ENCODE measurements at places on chromosomes 12 and 14. TPM values are rescaled to one million over a fixed set of nuclear protein-coding genes. Genes with fewer than 3 reads are reported as not detected.

GAS2L3 gene
- 4.7 TPM for total RNA-seq

TMEM30B gene
- total RNA-seq = 2.8 TPM

C14orf132 gene
- total RNA-seq = 3.2 TPM

SLC6A13 gene
- total RNA-seq = not detected

TAS2R46 gene
- 0.27 TPM for total RNA-seq

CCDC197 gene
- not detected for total RNA-seq

KRT75 gene
- total RNA-seq = not detected

- DNase-seq = no peak
Observed at GRCh38 chr12:103824845-103825244, 16.2 kb downstream of the NT5DC3 start.

DNA sequence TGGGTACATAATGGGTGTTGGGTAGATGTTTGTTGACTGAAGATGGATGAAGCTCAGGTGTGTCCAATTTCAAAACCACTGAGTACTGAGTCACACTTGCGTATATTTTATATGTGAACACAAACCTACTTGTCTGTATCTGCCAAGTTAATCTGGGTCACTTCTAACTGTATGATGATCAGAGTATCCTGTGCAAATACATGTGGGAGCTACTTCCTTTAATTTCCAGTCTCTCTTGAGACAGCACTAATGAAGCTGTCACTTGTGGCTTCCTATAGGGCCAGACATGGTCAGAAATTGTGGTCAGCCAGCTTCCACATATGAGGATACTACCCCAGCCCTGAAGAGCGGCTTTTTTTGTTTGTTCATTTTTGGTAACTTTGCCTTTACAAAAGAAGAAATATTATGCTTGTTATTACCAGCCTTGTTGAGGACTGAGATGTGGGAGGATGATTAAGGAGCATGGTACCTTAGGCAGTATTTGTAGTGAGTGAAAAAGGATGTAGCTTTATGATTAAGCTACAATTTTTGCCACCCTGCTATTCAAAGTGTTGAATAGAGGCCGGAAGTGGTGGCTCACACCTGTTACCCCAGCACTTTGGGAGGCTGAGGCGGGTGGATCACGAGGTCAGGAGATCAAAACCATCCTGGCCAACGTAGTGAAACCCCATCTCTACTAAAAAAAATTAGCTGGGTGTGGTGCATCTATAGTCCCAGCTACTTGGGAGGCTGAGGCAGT is 32.4 kb downstream of the PLXNC1 start:
- no peak for DNase-seq

DNA sequence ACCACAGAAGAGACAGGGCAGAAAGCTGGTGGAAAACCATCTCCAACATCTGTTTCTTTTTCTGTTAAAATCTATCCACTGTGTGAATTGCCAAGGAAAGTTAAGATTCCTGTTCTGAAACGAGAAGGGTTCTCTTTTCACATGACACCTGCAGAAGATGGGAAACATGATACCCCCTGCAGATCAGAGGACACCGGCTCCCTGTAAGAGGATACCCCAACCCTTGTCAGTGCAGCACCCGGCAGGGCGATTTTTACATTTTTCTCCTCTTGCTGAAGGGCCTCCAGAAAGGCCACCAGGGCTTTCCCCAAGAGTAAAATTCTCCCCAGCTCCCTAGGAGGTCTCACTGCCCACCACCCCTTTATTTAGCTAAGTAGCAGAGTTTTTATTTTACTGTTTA is 48.2 kb downstream of the DPF3 start:
- DNase-seq = no peak

GRCh38 chr12:123478762-123479161 is 20.8 kb downstream of the SNRNP35 start:
- no peak for DNase-seq

DNA sequence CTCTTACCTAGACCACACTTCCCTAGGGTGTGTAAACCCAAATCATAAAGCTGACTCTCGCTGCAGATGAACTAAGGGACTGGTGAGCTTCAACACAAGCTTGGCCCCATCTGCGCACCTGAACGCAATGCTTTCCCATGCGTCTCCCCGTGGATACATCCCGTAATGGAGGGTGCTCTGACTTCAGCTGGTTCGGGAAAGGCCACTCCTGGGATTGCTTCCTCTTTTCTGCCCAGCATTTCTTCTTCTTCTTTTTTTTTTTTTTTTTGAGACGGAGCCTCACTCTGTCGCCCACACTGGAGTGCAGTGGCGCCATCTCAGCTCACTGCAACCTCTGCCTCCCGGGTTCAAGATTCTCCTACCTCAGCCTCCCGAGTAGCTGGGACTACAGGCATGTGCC is 27.7 kb upstream of the ETFBKMT start:
- DNase-seq = no peak

DNA sequence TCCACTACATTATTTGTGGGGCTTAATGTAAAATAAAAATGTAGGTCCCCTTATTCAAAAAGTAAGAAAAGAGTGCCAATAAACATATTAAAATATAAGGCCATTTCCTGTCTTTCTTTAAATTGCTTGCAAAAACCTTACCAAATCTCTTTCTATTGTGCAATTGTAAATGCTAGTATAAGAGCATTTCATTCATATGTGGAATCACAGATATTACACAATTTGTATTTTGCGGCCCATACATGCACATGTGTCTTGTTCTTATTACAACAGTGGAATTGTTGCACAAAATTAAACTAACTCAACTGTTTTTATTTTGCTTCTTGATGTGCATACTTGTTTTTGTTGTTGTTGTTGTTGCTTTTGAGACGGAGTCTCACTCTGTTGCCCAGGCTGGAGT is 20.1 kb upstream of the CRADD start:
- DNase-seq = no peak

DNA sequence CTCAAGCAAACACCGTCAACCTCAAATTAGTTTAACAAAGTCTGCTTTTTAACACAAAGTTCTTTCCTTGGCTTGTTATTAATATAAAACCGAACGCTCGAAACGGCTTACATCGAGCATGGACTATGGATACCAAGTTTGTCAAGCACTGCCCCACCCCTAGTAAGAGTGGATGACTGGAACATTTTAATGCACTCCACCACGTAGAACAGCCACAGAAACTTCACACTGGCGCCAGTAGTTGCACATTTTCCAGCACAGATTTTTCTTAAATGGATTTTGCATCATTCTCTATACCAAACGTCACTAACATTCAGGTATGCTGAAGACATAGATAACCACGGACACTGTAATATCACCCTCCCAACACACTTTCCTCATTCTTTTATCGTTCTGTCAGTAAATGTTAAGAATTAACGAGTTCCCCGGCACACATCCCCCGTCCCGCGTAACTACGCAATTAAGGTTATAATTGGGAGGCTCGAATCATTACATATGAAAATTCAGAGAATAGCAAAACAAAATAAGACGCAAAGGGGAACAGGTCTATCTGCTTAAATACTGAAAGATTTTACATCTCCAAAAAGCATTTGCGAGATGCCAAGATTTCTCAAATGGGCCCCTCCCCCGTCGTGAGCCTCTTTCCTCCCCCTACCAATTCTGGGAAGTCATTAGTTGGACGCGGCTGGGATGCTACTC is 990 bp downstream of the FERMT2 start:
- DNase-seq = peak; percentile 8

- no peak for DNase-seq
Observed at GRCh38 chr12:74317078-74317601, 220.5 kb upstream of the ATXN7L3B start.

DNA sequence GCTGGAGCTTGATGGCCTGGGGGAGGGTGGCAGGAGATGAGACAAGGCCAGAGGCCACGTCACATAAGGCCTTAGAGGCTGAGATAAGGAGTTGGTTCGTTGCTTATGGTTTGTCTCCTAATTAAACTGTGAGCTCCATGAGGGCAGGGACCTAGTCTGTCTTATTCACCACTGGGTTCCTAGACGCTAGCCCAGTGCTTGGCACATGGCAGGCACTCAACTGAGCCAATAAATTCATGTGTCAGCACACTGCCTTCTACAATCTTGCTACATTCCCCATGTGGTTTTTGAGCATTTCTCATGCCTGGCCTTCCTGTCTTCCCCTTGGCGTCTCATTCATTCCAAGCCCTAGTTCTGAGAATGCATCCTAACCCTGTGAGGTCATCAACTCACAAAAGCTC is 92.5 kb upstream of the MED13L start:
- DNase-seq = no peak

GRCh38 chr12:30357766-30358490 is 337.7 kb downstream of the IPO8 start:
- DNase-seq = no peak

DNA sequence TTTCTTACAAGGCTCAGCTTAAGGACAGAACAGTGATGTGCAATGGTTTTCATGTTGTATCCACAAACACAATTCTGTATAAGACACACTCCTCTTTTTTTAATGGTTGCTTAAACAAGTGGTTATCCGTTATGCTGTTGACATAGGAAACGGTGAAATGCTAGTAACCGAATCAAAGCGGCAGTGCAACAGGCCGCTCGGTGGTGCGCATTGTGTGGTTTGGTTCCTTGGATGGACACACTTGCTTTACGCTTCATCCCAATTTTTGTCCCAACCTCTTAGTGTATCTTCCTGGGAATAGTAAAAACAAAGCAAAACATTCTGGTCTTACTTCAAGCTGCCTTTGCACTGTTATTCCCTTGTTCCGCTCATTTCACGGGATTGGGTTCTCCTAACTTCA is 650 bp upstream of the PTGER2 start:
- DNase-seq = no peak

DNA sequence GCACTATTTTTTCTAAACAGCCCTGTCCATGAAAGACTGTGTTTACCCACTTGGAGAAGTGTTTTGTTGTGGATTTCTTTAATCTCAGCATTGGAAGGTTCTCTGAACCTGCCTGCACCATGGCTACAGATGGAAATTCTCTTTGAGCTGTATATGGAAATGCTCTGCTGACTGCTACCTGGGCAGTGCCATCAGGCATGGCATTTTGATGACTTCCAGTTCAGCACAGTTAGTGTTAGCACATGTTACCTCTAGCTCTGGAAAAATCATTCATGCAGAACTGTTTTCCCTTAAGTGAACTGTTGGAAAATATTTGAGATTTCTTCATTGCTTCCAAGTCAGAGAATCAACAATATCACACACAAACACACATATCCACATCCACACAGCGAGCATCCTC is 52.6 kb upstream of the RIC8B start:
- DNase-seq = no peak

GRCh38 chr12:6053541-6053940 is 70.9 kb downstream of the VWF start:
- DNase-seq = no peak

DNA sequence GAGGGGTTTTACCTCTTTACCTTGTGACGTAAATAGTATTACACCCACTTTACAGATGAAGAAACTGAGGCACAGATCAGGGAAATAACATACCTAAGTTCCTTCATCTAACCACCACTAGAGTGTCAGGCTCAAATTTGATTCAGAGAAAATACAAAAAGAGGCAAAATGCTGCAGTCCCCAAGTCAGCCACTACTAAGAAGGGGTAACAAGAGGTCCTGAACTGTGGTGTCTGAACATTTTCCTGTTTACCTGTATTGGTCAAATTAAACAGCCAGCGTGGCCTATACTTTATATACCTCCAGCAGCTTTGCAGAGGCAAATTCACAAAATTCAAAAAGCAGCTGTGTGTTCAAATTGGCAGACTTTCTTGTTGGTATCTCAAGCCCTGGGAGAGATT is 92.0 kb downstream of the TBX5 start:
- DNase-seq = no peak

DNA sequence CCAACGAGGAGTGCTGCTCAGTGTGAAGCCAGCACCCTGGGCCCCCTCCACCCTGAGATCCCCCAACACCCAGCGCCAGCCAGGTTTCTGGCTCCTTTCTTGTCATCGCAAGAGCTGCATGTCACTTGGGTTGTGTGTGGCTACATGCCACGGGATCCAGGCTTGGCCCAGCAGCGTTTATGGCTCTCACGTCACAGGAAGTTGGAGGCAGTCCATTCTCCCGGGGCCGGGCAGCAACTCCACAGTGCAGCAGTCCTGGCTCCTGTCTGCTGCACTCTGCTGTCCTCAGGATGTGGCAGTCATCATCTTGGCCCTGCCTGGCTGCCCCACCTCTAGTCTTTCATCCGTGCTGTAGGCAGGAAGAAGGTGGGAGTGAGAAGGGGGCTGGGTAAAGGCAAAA is 78.3 kb downstream of the AACS start:
- no peak for DNase-seq

- no peak for DNase-seq
Observed at GRCh38 chr14:75563931-75564330, 14.5 kb upstream of the FLVCR2 start.

DNA sequence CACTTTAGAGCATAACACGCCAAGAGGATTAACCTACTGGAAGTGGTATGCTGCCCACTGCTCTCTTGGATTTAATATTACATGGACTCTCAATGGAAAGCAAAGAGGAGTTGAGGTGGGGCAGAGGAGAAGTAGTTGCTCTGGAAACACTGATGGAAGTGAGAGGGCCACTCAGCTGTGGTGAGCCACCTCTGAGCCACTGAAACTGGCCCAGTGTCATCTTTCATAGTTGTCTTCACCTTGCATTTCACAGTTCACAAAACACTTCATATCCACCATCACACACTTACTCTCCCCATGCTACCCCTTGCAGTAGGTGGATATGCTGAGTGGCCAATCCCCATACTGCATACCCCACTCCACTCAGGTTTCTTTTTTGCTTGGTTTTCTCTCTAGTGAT is 12.2 kb upstream of the PCED1B start:
- peak; percentile 30 for DNase-seq

- DNase-seq = no peak
Observed at GRCh38 chr12:108693751-108694150, 37.6 kb downstream of the CORO1C start.

GRCh38 chr12:92928421-92928961 is 604 bp downstream of the EEA1 start:
- DNase-seq = peak; percentile 67

- DNase-seq = no peak
Observed at GRCh38 chr14:103107941-103108748, 13.6 kb downstream of the EXOC3L4 start.

DNA sequence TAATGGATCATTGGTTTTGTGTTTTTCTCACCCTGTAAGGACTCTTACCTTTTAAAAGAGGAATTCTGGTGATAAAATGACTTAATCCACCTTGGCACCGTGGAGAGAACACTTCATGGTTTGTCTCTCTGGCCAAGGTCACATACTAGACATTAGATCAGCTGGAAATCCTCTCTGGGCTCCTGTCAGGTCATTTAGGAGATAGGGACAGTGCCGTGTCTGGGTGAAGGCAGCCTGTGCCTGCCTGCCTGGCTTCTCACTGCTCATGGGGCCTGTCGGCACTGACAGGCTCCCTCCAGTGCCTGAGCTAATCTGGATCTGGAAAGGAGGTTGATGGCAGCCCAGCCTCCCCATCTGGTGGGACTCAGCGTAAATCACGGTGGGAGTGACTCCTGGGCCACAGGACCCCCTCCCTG is 5.7 kb downstream of the CRADD start:
- no peak for DNase-seq

GRCh38 chr12:109432842-109433304 is 44.2 kb downstream of the KCTD10 start:
- DNase-seq = peak; percentile 93

Data from activated naive CD4-positive, alpha-beta T cell treated with anti-CD3 and anti-CD28 coated beads for 36 hours (primary cell).